ENCODE measurements at places on chromosomes 3 and 15.

GRCh38 chr3:9729419-9729818 is 2.1 kb upstream of the BRPF1 start:
- DNase-seq, result no peak

DNA sequence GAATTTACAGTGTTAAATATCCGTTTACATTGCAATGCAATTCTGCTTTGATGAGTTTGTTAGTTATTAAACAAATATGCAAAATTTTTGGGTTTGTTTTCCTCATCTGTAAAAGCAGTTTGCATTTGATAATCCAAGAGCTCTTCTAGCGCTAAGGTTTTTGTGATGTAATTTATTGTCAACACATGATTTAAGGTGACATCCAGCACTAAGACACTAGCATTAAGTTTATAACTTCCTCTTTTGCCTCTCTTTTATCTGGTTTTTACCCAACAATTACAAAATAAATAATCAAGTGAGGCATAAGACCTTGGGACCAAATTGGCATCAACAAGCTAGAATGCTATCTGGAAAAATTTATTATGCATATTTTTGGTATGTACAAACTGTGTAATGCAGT is 969 bp upstream of the DNAJC19 start:
- no peak for DNase-seq

GRCh38 chr15:40310001-40310959 is 2.5 kb upstream of the PLCB2 start:
- no peak for DNase-seq

GRCh38 chr3:61574854-61575253 is 13.5 kb downstream of the PTPRG start:
- DNase-seq, result no peak
